ENCODE measurements at places on chromosomes 1 and 21. TPM values are rescaled to one million over a fixed set of nuclear protein-coding genes. Genes with fewer than 3 reads are reported as not detected.

Gene OR2T8
- not detected for total RNA-seq

Gene IFNLR1
- not detected for total RNA-seq

Gene ADAMTS1
- 118 TPM for total RNA-seq

Gene LAMB3
- 32.5 TPM for total RNA-seq

Gene C1orf87
- not detected for total RNA-seq

Gene TRAF3IP3
- not detected for total RNA-seq

Gene LAMC1
- total RNA-seq = 655 TPM

Gene GPATCH3
- total RNA-seq = 10.6 TPM

Gene PSMA5
- 48.2 TPM for total RNA-seq

Gene TMEM52
- 0.32 TPM for total RNA-seq

Gene CDC7
- total RNA-seq = 0.52 TPM

Gene PROK1
- not detected for total RNA-seq

Gene GTF2B
- 41.0 TPM for total RNA-seq

Gene NPHP4
- total RNA-seq = 3.9 TPM

Gene GBP6
- total RNA-seq = 0.17 TPM
